ENCODE measurements at places on chromosomes 6 and 20.

- no peak for DNase-seq
Measured at GRCh38 chr6:100573166-100573565, 108.4 kb upstream of the SIM1 start.

- DNase-seq, result no peak
Measured at GRCh38 chr20:5161536-5162164, 34.8 kb downstream of the CDS2 start.

GRCh38 chr6:70277470-70277869, 25.4 kb downstream of the COL9A1 start:
- no peak for DNase-seq

DNA sequence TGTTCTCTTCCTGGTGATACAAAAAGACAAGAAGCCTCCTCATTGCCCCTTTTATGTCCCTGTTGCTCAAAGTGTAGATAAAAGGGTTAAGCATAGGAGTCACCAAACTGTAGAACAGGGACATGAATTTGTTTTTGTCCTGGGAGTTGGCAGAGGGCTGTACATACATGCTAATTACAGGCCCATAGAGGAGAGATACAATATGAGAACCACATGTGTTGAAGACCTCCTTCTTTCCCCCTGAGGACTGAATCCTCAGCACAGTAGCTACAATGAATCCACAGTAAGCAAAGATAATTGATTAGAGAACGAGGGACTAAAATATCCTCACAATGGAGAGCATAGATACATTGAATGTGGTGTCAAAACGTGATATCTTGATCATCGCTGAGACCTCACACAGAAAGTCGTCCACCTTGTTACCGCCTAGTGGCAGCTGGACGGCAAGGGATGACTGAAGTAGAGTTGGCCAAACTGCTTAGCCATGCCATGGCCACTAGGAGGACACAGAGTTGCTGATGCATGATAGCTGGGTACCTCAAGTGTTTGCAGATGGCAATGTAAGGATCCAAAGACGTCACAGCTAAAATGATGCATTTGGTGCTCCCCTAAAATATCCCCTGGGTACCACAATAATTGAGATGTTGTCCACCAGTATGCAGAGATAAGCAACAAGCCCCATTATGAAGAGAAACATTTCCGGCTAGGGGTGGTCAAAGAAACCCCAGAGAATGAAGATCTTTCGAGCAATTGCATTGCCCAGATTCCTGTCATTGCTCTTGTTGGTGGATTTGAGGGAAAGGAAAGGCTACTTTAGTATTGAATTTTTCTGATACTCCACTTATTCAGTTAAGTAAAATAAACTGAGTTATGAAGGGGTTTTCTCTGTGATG, 15.0 kb downstream of the OR2B3 start:
- no peak for DNase-seq

DNA sequence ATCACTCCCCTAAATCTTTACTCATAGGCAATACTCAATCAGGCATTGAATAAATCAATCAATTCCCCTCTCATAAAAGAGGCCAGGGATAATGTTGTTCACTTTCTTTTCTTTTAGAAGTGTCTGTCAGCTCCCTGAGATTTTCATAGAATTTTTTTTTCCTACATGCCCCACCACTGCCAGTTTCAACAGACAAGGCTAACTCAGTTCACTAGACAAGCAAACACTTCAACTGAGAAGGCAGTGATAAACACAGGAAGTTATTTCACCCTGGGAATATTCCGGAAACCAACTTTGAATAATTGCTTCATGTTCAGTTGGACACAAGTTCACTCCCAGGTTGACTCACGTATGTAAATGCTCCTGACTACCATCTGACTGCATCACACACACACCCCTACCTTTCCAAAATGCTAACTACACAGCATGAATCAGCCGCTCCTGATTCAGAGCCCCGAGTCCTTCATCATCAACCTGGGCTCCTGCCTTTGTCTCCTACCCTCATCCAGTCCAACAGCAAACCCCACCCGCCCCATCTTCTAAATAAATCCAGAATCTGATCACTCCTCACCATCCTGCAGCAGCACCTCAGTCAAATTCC, 143.9 kb downstream of the BCAS1 start:
- DNase-seq, result no peak

Data from sigmoid colon (tissue), 7 donors.